ENCODE measurements at places on chromosomes 11 and 22.
A peak's percentile ranks its signal among the peaks of the same experiment; 100 is the strongest.

DNA sequence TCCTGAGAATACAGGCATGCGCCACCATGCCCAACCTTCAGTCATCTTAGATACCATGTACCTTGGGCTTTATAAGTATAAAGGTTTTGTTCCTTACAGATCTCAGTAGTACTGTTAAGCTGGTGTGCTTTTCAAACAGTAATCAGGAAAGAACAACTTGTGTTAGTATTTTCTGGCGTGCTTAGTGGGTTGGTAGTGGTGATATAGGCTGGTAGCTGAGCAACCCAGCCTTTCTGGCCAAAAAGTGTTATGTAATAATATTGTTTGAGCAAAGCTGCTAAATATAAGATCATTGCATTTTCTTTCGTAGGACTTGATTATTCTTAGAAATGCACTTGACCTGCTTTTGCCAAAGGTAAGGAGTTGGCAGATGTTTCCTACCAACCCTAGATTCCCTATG lies 6.5 kb downstream of the ADSL start:
- DNase-seq: no peak

DNA sequence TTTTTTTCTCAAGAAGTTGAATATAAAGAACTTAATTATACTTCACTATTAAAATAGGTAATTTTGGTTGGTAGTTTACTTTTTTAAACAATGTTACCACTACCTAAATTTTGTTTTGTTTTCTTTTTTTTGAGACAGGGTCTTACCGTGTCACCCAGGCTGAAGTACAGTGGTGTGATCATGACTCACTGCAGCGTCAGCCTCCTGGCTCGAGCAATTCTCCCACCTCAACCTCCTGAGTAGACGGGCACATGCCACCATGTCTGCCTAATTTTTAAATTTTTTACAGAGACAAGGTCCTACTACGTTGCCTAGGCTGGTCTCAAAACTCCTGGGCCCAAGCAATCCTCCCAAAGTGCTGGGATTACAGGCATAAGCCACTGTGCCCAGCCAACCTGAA lies 17.6 kb downstream of the SPCS2 start:
- DNase-seq: no peak

- peak; percentile 13 for DNase-seq
Measured at GRCh38 chr22:37166675-37167066, 17.0 kb upstream of the IL2RB start.

GRCh38 chr11:83778596-83778995 lies 492.4 kb upstream of the CCDC90B start:
- no peak for DNase-seq

- no peak for DNase-seq
Measured at GRCh38 chr22:40685406-40685805, 6.1 kb downstream of the MCHR1 start.

- no peak for DNase-seq
Measured at GRCh38 chr11:8801121-8801520, 109.9 kb upstream of the AKIP1 start.

DNA sequence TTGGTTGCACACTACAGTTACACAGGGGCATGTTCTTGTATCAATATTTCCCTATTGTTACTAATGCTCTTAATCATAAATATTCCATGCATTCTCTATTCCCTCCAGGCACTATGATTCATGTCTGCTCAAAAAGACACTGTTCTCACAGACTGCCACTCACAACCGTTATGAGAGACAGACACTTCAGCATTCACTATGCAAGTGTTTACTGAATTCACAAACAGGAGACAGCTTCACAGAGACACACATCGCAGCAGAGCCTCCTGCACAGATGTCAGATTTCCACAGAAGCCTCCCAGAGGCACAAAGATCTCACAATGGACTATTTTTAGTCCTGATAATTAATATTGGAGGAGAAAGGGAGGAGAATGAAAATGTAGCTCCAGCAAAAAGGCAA lies 930.4 kb downstream of the OPCML start:
- DNase-seq: no peak

DNA sequence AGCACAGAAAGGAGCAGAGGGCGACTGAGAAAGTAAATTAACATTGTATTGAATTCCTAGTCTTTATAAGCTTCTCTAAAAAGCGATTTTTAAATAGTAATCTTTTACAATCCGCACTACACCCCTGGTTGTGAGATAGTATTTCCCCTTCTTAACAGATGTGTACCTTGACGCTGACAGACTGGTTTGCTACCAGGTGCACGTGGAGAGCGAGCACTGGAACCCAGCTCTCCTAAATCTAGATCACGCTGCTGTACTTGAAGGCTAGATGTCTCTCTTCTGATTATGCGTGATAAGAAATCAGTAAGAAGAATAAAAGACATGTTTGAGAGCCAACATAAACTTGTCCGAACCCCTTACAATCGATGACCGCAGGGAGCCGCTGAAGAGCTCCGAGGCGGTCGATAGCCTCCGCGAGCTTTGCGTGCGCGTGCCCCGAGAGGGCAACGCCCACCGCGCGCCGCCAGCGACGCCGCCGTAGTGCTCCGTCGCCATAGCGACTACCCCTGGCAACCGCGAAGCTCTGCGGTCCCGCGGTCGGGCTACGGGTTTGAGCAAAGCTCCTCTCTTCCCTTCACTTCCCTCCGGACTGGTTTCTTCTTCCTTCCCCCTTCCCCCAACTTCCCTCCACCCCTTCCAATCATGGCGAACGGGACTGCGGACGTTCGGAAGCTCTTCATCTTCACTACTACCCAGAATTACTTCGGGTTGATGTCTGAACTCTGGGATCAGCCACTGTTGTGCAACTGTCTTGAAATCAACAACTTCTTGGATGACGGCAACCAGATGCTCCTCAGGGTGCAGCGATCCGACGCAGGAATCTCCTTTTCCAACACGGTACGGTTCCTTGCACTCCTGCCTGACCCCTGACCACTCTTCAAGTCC lies at the start of gene DYNC2H1:
DYNC2H1 (plus strand) TSS at position 494 of the 885 bp plus-strand sequence; CDS start at position 643, 149 bp downstream.
- DNase-seq: peak; percentile 70

GRCh38 chr22:46518038-46518437 lies 19.4 kb downstream of the CELSR1 start:
- DNase-seq: no peak

GRCh38 chr11:32479291-32479690 lies 44.0 kb upstream of the WT1 start:
- no peak for DNase-seq

DNA sequence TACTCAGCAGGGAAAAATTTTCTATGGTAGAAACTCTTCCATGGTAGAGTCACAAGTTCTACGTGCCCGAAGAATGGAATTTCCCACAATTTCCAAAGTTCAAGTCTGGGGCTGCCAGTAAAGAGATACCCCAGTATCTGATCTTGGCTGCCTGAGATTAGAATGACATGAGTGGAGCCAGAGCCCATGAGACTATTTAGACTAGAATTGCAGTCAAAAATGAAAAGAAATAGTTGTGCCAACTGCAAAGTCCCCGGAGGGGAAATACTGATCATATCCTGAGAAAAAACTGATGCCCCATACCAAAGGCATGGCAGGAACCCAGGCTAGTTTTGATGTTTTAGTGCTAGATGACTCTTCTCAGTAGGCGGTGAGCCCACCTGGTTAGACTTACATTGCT lies 11.2 kb downstream of the MAJIN start:
- DNase-seq: no peak

DNA sequence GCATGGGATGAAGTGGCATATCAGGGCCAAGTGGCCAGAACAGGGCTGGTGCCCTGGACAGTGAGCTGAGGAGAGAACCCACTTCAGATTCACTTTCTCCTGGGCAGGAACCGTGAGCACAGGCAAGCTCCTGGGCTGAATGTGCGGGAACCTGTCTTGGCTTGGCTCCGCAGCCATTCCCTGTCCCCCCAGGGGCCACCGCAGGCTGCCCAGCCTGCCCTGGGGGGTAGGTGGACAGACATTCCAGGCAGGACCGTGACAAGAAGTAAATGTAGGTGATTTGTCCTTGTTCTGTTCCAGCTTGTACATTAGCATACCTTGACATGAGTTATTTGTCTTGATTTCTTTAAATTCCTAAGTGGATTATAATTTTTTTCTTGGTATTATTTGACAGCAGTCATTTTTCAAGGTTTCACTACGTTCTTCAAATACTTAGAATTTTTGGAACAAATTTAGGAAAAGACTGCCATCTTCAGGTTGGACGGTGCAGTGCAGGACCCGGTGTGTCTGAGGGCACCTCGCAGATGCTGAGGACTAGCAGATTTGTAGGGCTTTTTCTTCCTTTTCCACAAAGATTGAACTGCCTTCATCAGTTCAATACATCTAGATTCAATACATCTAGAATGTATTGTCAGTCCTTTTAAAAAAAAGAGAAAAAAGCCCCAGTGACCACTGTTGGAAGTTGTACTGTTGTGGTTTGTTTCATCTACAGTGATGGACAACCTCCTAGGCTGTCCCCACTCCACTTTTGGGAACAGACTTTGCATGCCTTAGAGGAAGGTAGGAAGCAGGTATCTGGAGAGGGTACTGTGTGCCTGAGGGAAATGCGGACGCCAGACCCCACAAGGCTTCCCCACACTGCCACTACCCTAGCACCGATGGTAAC lies 115.1 kb upstream of the RASSF10 start:
- peak; percentile 9 for DNase-seq

DNA sequence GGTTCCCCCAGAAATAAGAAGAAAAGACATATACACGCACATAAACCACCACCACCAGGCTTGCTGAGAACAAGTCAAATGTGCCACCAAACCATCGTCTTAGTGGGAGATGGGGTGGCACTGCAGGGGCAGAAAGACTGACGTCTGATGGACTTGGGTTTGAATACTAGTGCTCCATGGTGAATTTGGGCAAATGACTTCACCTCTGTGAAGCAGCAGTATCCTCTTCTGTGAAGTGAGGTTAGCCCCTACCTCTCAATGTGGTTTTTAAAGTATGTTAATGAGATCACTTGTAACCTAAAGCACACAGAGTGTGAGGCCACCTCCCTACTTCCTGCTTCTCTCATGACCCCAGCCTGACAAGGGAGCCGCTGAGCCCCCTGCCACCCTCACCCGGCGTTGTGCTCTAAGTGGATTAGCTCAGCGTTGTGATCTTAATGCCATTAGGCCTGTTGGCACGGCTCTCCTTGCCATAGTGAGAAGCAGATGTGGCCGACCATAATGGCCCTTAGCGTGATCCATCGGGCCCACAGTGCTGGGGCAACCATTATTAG lies 14.4 kb downstream of the ZBTB16 start:
- DNase-seq: no peak

DNA sequence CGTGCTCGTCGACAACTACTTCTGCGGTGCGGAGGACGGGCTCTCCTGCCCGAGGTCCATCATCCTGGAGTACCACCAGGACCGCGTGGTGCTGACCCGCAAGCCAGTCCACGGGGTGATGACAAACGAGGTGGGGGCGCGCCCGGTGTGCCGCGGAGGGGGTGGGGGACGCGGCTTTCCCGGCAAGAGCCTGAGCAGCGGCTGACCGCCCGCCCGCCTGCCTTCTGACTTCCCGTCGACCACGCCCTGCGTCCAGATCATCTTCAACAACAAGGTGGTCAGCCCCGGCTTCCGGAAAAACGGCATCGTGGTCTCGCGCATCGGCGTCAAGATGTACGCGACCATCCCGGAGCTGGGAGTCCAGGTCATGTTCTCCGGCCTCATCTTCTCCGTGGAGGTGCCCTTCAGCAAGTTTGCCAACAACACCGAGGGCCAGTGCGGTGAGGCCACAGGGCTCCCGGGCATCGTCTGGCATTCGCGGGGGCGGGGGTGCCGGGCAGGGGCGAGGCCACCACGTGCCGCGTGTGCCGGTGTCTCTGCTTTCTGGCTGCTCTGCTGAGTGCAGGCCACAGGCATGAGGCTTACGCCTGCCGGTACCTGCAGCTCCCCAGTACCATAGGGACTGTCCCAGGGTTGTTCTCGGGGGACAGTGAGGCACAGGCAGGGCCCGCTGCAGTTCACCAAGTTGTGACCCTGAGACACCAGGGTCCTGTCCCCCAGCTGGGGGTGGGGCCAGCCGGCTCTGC lies 28.5 kb upstream of the MUC5B start:
- no peak for DNase-seq

GRCh38 chr11:47051217-47051616 lies 114.7 kb downstream of the CSTPP1 start:
- no peak for DNase-seq

- DNase-seq: no peak
Measured at GRCh38 chr22:45284705-45285262, at the start of gene UPK3A. Gene UPK3A, plus strand, starts transcription at chr22:45284949. Its CDS starts 65 bp downstream, at chr22:45285014.

DNA sequence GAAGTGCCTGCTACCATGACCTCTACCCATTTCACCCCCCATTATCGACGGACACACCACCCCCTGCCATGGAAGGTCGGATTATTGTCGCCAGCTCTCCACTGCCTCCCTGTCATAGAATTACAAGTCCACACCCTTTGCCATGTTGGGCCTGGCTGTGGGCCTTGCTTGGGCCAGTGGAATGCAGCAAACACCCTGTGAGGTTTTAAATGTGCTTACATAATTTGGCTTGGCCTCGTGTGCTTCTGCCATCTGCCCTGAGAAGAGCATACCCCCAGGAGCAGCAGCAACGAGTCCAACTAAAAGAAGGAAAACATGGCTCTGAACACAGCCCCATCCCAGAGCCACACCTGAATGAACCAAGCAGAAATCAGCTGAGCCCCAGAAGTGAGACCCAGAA lies 94.1 kb upstream of the PRDM11 start:
- DNase-seq: no peak

- no peak for DNase-seq
Measured at GRCh38 chr22:19037282-19038163, 84.7 kb downstream of the DGCR2 start.

DNA sequence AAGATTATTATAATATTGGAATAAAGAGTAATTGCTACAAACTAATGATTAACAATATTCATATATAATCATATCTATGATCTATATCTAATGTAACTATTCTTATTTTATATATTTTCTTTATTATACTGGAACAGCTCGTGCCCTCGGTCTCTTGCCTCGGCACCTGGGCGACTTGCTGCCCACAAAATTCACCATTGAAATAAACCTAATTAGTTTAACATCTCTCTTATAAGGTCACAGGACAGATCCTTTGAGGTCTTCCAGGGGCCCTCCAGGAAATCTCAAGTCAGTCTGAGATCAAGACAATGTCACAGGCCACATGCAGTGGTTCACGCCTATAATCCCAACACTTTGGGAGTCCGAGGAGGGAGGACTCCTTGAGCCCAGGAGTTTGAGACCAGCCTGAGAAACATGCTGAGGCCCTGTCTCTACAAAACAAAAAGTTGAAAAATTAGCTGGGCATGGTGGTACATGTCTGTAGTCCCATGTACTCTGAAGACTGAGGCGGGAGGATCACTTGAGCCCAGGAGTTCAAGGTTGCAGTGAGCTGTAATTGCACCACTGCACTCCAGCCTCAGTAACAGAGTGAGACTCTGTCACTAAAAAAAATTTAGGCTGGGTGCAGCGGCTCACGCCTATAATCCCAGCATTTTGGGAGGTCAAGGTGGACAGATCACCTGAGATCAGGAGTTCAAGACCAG lies 6.6 kb upstream of the TXNRD2 start:
- DNase-seq: no peak

DNA sequence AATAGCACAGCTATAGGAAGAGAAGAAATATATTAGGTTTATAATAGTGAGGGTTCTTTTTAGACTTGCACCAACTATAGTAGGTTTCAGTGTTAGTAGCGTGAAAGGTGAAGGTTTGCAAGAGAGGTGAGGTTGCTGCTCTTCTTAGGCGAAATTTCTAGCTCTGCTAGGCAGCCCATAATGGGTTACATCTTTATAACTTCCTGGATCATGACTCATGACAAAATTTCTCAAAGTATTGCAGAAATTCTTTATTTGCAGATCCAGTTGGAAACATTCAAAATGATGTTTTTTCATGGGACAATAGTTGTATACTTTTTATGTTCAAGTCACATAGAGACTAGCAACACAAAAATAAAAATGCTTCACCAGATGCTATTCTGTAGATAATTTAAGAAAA lies 260.0 kb downstream of the SOX6 start:
- DNase-seq: no peak

- DNase-seq: no peak
Measured at GRCh38 chr11:116792144-116792868, 627 bp upstream of the APOA5 start.

- DNase-seq: no peak
Measured at GRCh38 chr22:21591695-21592094, 24.2 kb downstream of the UBE2L3 start.
